Right cardiac atrium (tissue), 5 donors: ENCODE measurements at places on chromosomes 2 and 18. TPM values are rescaled to one million over a fixed set of nuclear protein-coding genes. Genes with fewer than 3 reads are reported as not detected.

The FAM228B gene
- total RNA-seq = 62.0 TPM

The GCG gene
- total RNA-seq = not detected

The MOCOS gene
- total RNA-seq = 0.64 TPM

The TMEM163 gene
- 3.3 TPM for total RNA-seq

The ALKAL2 gene
- 0.79 TPM for total RNA-seq

DNA sequence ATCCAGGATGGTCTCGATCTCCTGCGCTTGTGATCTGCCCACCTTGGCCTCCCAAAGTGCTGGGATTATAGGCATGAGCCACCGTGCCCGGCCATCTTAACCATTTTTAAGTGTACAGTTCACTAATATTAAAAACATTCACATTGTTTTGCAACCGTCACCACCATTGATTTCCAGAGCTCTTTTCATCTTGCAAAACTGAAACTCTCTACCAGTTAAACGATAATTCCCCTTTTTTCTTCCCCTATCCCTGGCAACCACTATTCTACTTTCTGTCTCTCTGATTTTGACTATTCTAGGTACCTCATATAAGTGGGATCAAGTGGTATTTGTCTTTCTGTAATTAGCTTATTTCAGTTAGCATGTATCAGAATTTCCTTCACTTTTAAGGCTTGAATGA, 16.8 kb upstream of the NEUROD1 start:
- DNase-seq = no peak

- DNase-seq = no peak
Measured at GRCh38 chr2:121961761-121962160, 206.3 kb downstream of the TSN start.

DNA sequence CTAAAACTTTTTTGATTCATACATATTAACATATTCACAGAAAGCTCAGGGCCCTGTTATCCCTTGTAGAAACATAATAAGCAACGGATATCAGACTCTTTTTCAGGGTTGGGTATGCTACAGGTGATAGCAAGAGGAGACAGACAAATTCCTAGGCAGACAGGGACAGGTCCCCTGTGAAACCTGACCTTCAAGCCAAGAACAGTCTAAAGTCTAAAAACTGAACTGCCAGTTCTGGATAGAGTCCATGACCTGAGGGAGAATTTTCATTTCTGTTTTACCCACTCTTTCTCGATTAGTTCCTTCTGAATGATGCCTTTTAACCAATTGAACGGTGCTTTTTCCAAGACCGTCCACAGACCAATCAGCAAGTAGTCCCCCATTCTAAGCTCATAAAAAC, 54.2 kb downstream of the RIT2 start:
- no peak for DNase-seq

DNA sequence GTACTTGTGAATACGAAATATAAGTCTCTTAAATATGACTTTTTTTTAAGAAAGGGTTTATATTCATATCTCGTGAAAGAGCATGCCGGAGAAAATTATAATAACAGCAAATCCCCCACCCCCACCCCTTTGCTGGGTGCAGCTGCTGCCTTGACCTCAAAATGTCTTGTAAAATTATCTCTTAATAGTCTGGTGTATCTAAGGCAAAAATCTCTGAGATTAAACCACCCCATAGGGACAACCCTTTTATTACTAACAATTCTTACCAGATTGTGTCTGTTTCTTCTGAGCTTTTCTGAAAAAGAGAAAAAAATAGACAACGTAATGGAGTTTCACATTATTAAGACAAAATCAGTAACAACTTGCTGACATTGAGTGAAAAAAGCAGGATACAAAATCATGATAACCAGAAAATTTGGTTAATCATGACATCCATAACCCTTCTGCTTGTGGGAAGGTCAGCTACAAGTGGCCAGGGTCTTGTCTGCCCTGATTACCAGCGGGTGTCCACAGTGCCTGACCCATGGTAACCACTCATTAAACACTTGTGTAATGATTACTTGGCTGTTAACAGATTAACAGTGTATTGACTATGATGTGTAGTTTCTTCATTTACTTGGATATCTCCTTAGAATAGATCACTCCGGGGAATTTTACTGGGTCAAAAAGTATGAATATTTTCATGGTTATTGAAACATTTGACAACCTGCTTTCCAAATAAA, 1.5 kb downstream of the STRADB start:
- DNase-seq = no peak

GRCh38 chr2:168727904-168728470, 74.5 kb upstream of the NOSTRIN start:
- no peak for DNase-seq

GRCh38 chr2:30332791-30333453, 101.6 kb downstream of the LBH start:
- no peak for DNase-seq
